ENCODE measurements at places on chromosomes 4 and X. TPM values are rescaled to one million over a fixed set of nuclear protein-coding genes. Genes with fewer than 3 reads are reported as not detected.
A peak's percentile ranks its signal among the peaks of the same experiment; 100 is the strongest.

DNA sequence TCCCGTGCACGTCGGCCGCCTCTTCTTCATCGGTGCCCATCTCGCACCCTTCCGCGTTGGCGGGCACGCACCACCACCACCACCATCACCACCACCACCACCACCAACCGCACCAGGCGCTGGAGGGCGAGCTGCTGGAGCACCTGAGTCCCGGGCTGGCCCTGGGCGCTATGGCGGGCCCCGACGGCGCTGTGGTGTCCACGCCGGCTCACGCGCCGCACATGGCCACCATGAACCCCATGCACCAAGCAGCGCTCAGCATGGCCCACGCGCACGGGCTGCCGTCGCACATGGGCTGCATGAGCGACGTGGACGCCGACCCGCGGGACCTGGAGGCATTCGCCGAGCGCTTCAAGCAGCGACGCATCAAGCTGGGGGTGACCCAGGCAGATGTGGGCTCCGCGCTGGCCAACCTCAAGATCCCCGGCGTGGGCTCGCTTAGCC, 1.4 kb downstream of the POU4F2 start:
- DNase-seq = no peak

The AMOT gene
- 2.5 TPM for total RNA-seq

GRCh38 chr4:132605551-132605950, 543.5 kb upstream of the PCDH10 start:
- no peak for DNase-seq

- no peak for DNase-seq
These were observed 75.4 kb downstream of the MBNL3 start for GRCh38 chrX:132413459-132413858.

- DNase-seq = peak; percentile 14
These were observed 51.2 kb downstream of the GC start for GRCh38 chr4:71732706-71733105.

- DNase-seq = peak; percentile 23
These were observed 69.8 kb downstream of the BMPR1B start for GRCh38 chr4:94827481-94828110.

The IL3RA gene
- total RNA-seq = 77.7 TPM

GRCh38 chrX:30592831-30593230, 15.3 kb upstream of the TASL start:
- DNase-seq = no peak

The PNMA6A gene
- total RNA-seq = 2.1 TPM

The CFP gene
- 1.9 TPM for total RNA-seq

DNA sequence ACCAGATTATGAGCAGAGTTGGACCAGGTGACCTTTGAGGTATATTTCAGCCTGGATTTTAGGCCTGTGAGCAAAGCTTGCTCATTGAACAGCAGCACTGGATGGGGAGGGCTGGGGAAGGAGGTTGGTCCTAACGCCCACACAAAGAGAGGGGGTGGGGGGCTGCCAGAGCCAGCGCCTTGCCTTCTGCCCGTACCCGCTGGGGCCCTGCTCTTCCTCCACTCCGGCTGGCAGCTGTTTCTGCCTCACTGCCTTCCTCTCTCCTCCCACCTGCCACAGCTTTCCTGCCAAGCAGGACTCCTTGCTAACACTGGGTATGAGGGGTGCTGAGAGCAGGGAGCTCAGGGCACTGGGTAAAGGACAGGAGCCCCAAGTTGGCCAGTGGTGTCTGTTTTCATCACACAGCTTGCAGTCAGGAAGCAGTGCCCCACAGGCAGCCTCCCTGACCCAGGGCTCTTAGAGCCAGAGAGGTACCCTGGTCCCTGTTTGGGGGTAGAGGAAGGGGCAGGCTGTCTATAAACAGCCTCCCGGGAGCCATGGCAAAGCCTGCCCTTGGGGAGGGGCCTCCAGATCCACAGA, 6.1 kb downstream of the NALF2 start:
- DNase-seq = no peak

DNA sequence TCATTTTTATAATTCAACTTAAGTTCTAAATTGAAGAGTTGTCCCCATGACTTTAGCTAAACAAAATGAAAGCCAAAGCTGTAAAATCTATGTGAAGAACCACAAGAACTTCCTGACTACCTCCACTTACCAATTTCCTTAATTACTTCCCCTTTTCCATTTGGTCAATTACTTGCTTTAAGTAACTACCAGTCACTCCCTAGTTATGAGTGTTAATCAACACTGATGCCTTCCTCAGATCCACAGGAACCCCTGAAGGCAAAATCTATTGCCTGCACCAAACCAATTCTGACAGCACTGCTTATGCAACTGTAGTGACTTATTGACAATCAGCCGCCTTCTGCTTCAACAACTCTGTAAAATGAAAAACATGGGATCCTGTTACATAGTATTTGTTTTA, 10.5 kb downstream of the RBMX start:
- no peak for DNase-seq

The AFM gene
- not detected for total RNA-seq

The FAM9B gene
- not detected for total RNA-seq

- DNase-seq = no peak
These were observed 654 bp upstream of the STS start for GRCh38 chrX:7146703-7147412.

- DNase-seq = no peak
These were observed 72.3 kb downstream of the PAK3 start for GRCh38 chrX:111168314-111168713.

The UGT2B7 gene
- total RNA-seq = 2.7 TPM

The UGT2B11 gene
- not detected for total RNA-seq

DNA sequence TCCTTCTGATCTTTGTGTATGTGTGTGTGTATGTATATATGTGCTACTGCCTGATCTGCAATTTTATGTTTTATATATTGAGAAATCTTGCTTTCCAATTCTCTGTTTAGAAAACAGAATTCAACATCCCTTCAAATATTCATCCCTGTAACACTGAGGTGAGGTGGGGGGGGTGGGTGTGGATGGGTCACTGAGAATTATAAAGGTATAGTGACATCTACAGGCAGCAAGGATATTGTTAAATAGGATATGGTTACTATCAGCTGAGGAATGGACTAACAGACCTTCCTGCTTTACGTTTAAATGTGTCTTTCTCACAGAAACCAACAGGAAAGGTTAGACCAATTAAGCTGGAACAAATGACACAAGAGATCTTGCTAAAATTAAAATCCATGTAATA, 19.0 kb upstream of the MAGEB2 start:
- no peak for DNase-seq

GRCh38 chrX:129559783-129560182, 19.7 kb downstream of the OCRL start:
- DNase-seq = no peak

GRCh38 chrX:72125331-72126047, 6.2 kb downstream of the RTL5 start:
- DNase-seq = no peak

DNA sequence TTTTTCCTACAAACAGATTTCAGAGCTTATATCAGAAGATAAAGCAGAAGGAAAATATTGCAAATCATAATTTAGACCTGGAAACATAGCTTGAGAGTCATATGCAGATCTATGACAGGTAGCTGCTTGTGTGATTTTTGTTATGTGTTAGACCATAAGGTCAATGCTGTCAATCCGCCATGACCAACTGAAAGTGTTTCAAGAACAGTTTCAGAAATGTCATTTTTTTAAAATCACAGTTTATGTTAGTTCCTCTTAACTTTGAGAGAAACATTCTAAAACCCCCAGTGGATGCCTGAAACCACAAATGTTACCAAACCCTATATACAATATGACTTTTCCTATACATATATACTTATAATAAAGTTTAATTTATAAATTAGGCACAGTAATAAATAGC, 391.3 kb upstream of the FAM241A start:
- no peak for DNase-seq
